CD4-positive, alpha-beta T cell treated with Interleukin-15 for 1 hour (primary cell): ENCODE measurements at places on chromosomes 12 and 14.

GRCh38 chr12:115402443-115403180 lies 718.6 kb upstream of the TBX3 start:
- DNase-seq: no peak

DNA sequence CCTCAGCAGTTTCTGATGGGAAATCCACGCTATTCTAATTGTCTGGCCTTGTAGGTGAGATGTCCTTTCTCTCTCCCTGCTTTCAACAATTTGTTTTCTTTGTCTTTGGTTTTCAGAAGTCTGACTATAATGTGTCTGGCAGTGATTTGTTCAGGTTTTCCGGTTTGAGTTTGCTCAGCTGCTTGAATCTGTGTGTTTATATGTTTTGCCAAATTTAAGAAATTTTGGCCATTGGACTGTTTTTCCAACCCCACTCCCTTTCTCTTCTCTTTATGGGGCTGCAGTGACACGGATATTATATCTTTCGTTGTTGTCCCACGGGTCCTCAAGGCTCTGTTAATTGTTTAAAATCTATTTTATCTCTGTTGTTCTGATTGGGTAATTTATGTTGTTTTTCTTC lies 105.0 kb downstream of the ADGRD1 start:
- no peak for DNase-seq

- no peak for DNase-seq
These were observed 223.7 kb downstream of the KCNC2 start for GRCh38 chr12:74985986-74986319.

DNA sequence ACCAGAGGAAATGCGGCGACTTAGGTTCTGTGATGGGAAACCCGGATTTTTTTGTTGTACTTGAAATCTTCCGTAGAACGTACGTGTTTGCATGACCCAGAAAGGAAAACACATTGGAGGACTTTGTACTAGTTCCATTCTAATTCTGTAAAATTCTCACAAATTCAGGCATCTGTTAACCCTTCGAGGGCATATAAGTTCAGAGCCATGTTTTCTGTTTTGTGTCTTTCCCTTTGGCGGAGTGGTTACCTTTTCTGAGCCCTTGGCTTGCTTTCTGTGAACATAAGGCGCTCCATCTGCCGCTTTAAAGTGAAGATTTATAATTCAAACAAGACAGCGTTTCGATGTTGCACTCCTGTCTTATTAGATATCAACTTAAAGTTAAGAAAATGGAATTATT lies 34.2 kb downstream of the BICD1 start:
- DNase-seq: no peak

GRCh38 chr12:81354327-81354932 lies 276.6 kb downstream of the ACSS3 start:
- no peak for DNase-seq

DNA sequence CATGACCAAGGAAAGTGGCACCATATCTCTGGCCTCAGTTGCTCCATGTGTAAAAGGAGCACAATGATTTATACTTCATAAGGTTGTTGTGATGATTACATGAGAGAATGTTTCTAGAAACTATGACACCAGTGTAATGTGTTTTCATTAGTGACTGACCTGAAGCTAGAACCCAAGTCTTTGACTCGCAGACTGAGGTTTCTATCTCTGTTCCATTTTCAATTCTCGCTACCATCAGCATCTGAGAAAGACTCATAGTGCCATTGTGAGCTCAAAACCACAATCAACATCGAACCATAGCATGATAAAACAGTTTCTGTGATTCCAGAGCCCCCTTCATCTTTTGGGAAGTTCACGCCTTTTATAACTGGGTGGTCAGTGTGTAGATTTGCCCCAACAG lies 53.8 kb downstream of the STAB2 start:
- no peak for DNase-seq

DNA sequence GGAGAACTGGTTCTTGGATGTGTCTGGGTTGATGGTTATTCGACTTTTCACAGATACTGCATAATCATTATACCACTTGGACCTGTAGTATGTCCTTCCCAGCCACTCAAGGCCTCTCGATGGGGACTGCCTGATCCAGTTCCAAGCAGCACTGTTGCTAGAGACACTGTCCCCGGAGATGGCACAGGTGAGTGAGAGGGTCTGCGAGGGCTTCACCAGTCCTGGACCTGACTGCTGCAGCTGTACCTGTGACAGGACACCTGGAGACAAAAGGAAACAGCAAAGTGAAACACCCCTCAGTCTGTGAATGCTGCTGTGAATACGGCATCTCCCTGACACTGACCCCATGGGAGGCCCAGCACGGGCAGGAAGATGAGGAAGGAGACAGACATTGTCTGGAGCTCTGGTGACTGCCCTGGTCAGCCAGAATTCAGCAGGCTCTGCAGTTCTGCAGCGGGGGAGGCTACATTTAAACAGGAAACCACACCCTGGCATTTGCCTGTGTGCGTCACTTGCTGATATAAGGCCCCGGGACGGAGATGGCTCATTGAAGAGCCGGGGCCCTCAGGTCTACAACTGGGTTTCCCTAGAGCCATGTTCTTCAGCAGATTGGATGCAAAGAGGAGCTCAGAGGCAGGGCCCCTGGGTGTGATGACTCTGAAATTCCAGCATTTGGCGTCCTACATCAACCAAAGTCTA lies 413.6 kb downstream of the TMEM121 start:
- DNase-seq: no peak

DNA sequence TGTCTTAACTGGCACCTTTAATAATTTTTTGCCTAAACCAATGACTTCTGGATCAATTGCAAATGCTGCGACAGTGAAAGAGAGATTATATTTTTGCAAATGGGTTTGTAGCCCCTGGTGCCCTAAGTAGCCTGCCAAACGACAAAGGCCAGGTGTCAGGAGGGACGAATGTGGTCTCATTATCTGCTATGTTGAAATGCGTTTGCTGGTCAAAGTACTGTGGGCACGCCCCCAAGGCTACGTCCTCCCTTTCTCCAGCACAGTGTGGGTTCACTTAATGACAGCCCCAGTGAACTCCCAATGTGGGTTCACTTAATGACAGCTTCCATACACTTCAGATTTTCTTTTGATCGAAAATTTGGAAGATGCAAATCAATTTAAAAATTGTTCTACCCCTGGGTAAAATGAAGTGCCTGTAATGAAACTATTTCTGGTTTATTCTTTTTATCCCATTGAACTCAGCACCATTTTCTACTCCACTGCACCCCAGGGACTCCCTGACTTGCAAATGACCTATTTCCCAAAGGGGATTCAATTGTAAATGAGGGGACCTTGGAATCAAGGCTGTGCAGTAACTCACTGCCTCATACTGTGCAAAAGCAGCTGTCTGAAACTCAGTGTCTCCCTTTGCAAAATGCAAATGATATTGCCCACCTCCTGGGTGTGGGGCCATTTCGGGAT lies 1.4 kb downstream of the SERPINA11 start:
- no peak for DNase-seq

- DNase-seq: no peak
These were observed 318.1 kb downstream of the AEBP2 start for GRCh38 chr12:19757317-19757877.

DNA sequence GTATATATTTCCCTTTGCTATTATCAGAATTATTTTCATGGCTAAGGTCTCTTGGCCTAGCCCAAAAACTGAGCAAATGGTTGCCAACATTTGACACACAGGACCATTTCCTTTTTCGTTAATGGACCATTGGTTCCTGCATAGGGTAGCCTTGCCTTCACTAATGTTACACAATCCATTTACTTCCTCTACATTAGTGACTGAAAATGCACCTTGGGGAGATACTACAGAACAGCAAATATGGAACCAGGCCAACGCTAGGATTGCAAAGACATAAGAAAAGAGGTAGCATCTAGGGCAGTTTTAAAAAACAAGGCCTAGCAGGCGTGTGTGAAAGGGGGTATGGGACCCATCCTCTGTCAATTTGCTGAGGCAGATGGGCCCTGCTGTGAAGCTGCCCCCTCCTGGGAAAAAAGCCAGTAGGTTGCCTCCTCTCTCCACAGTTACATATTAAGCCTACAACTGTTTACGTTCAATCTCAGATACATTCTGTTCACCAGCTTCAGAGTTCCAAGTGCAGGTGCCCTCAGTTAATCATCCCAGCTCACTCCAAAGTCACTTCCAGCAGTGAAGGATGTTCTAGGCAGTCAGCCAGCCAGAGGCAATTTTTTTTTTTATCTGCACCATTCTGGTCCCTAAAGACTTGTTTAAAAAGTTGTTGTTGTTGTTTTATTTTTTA lies 15.0 kb downstream of the AQP6 start:
- DNase-seq: no peak

DNA sequence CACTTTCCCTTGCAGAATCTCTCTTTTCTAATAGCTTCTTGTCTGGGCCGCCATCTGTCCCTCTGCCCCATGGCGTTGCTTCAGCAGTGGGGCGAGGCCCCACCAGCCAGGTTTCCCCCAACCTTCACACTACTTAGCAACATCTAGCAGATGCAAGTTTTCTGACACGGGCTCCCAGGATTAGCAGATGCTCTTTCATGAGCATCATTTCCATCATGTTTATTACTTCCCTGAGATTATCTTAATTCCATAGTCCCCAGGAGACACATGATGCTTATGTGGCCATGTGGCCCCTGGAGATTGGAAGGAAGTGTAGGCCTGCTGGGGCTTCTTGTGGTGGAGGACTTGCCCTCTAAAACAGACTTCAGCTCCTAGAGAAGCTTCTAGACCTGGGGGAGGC lies 102.0 kb upstream of the MYL2 start:
- no peak for DNase-seq

DNA sequence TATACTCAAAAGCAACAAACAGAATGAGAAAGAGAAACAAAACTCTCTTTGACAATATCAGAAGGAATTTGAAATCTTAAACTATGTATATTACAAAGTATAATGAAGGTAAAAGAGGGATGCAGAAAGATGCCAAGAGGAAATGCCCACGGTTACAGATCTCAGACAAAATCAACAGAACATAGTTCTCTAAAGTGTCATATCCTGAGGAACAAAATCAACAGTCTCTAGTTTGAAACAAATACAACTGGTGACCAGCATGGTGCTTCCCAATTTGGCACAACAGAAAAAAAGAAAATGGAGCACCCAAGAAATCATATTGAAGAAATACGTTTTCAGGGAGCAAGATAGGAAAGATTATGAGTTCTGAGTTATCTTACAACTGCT lies 116.5 kb downstream of the METTL25 start:
- DNase-seq: no peak

DNA sequence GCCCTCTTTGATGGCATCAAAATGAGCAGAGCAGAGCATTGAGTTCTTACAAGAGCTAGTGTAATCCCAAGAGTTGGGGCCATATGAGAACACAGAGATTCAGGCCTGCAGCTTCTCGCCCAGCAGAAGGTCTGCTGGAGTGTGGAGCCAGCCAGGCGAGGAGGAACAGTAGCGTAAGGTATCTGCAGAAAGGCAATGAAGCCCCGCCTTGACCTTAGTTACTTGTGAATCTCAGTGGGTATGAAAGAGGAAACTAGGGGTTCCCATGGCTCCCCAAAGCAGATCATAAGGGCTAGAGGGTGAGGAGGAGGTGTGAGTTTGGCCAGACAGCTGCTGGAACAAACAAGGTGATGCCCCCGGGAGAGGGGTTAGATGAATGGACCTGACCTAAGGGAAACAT lies 49.4 kb downstream of the SLC8A3 start:
- no peak for DNase-seq

DNA sequence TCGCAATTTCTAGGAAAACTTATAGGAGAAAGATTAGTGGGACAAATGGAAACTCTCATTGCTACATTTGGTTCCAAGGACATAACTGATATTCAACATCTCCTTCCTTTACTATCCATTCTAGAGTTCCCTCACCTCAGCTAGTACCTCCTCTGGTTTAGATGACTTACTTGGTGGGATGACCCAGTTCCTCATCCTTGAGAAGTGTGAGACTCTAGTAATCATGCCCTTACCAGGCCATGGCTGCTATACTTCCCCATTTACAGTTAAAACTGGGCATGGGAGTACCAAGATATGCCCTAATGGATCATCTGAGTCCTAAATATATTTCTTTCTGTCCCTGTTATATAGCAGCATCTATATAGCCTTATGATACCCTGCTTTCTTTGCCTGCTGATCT lies 58.1 kb downstream of the IFT81 start:
- no peak for DNase-seq

- no peak for DNase-seq
These were observed 17.4 kb downstream of the ACVRL1 start for GRCh38 chr12:51924551-51925319.

DNA sequence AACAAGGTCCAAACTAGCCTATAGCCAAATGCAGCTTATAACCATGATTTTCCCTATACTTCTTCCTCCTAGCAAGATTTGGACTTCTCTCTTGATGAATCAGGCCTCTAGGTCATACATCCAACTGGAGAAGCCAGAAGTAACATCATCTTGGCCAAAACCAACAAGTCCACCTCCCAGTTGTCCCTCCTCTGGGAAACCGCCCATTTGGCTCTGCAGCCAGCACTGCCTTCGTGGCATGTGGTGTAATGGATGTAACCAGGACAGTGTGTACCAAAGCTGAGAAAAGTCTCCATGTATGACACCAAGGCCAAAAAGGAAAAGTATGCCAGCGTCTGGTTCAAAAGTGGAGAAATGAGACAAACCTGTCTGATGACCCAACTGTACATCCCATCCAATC lies 59.3 kb upstream of the VASH1 start:
- no peak for DNase-seq

DNA sequence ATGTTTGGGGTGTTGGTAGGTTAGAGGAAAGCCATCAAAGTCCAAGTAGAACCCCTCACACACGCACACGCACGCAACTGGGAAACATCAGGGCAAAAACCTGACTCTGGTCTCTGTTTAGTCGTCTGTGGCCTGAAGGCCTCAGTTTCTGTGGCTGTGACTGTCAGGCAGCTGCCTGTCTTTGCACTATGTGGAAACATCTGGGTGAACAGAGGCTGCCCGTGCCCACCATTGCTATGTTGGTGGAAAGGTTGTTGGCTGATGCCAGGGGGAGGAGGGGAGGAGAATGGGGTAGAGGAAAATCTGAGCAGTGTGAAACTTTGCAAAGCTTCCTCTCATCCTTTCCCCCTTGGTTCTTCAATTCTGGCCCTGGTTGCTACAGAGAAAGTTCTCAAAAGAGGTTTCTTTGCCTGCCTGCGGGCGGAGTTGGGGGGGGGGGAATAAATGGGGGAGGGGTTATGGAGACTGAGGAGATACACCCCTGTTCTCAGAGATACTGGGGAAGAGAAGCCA lies 7.5 kb downstream of the HOXC10 start:
- DNase-seq: no peak

DNA sequence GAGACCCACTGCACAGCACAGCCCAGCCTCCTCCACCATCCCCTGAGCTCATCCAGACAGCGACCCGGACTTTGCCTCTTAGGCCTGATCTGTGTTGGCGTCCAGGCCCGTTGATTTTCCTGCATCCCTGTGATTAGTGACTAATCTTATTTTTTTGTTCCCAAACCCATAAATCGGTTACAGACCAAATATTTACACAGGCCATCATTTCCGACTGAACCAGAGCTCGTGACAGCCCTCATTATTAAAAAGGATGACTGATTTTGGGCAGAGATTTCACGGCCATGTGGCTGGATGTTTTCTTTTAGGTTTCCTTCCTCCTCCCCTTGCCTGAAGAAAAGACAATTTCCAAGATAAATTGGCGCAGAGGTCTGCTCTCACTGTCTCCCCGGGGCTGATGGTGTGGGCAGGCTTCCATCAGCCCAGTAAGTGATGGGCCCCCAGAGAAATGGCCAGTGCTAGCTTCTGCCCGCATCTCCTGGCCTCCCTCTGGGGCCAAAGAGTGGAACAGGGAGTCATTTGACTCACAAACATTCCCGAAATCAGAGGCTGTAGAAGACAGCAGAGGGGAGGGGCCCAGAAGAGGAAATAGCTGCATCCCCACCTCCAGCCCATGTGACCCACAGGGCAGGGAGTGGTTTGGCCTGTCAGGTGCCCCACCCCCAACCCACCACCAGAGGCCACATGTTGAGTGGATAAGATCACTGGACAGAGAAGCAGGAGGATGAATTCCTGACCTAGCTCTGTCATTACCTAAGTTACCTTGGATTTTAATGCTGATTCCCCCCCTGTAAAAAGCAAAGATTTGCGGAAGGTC lies 283.5 kb downstream of the KSR2 start:
- no peak for DNase-seq
